Activated gamma-delta T cell treated with Interleukin-2 at 50 U/mL for 16 hours (primary cell): ENCODE measurements at places on chromosomes 12 and 14.

DNA sequence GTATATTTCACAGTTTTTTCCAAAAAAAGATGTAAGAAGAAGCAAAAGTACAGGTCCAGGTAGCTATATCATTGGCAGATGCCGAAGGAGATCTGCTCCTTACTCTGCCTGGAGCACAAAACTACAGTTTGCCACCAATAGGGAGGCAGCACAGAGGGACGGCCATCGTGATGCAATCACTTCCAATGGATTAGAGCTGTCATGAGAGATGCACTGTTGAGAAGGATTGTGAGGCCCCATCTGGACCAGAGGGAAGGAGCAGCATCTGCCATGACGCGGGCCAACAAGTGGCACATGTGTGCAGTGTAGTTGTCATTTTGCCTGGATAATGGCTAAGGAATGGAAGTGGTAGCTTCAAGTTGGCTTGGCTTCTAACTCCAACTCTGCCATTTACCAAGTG lies 318.8 kb upstream of the FKBP4 start:
- DNase-seq, result no peak

- DNase-seq, result no peak
Measured at GRCh38 chr14:85531141-85531586, 1.2 kb downstream of the FLRT2 start.

GRCh38 chr14:104577847-104578301 lies 1.7 kb upstream of the C14orf180 start:
- no peak for DNase-seq

DNA sequence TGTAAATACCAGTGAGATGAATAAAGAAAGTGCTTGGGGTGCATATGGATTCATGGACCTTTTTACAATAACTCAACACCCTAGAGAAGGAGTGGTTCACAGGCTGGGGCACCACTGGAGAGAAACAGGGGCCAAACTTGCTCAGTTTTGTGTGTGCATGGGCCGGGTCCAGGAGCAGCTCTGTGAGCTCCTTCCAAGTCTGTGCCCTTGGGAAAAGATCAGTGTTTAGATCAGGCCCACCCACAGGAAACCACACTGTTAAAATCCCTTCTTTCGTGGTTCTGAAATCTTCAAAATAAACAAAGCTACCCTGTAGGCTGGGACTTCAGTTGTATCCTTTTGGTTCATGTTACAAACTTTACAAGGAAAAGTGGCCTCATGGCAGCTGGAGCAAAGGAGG lies 156.1 kb upstream of the TMEM260 start:
- DNase-seq, result no peak

DNA sequence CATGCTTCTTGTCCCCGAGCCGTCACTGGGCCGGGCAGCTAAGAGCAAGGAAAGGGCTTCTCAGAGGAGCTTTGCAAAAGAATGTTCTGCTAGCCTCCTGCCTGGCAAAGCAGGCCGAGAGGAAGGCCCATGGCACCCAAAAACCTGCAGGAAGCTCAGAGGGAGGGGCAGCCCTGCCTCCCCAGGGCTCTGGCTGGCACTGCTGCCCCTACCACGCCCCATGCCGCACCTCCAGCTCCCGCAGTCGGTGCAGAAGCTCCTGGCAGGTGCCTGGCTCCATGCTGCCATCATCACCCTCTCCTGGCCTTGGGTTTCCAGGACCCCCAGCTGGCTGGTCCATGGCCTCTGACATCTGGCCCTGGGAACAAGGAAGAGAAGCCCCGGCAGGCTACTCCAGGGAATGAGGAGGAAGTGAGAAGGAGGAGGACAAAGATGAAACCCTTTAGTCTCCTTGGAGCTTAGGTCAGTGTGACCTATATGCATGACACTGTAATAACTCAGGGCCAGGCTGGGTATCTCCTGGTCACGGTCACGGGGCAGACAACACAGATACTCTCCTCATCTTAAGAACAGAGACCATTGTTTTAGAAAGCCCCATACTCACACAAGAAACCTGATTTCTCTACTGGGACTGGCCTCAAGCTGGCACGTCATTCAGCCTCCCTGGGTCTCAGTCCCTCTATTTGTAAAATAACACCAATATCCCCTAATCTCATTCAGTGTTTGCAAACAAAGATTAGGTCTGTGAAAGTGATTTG lies 24.3 kb downstream of the NCKAP5L start:
- DNase-seq, result no peak

- no peak for DNase-seq
Measured at GRCh38 chr12:109510196-109510595, 32.8 kb downstream of the UBE3B start.

DNA sequence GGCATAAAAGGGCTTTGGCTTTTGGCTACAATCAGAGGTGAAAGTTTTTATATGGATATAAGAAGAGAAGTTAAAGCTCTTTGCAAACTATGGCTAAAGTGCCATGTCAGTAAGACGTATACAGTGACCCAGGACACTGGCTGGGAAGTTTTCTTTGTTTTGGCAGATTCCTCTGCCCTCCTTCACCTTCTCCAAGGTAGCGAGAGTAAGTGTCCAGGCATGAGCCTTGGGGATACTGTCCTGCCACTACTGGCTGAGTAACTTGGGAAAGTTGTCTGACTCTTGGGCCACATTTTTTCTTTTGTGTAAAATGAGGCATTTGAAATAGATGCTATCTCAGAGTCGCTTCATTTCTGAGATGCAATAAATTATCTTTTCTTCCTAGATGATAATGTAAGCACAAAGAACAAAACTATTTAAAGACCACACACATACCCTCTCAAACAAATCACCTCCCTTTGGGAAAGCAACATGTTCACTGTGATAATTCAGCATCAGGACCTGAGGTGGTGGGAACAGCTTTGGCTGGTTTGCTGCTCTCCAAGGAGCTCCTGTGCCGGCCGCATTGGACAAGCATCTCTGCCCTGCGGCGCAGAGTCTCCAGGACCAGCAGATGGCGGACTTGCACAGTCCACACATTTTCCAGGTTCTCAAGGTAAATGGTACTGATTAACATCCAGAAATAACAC lies 106.3 kb downstream of the PTCSC3 start:
- DNase-seq, result no peak

GRCh38 chr14:21268617-21269251 lies 508 bp downstream of the HNRNPC start:
- peak; percentile 24 for DNase-seq

- DNase-seq, result no peak
Measured at GRCh38 chr12:82299319-82300025, 58.7 kb downstream of the CCDC59 start.

- DNase-seq, result no peak
Measured at GRCh38 chr14:105330491-105330895, 15.9 kb downstream of the PACS2 start.

DNA sequence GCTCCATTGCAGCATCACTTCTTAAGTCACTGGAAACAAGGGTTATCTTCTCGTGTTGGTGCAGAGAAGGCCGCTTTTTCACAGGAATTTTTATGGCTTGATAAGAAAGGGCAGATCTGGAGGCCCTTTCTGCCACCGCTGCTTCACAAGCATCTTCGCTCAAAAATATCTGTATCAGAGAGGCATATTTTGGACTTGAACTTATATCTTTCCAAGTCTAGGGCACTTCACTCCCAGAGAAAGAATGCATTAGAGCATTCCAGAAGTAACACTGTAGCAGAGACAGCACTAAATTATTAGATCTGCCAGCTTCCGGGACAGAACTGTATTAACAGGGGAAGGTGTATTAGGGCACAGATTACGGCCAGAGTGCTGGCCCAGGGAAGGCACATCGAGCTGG lies 151.7 kb upstream of the AMIGO2 start:
- DNase-seq, result no peak

GRCh38 chr12:92558806-92559205 lies 144.0 kb upstream of the PLEKHG7 start:
- DNase-seq, result no peak

- no peak for DNase-seq
Measured at GRCh38 chr14:99123208-99123870, 148.7 kb downstream of the BCL11B start.
